Kidney glomerular epithelial cell (primary cell): ENCODE measurements at places on chromosomes 13 and 19.

GRCh38 chr13:36370108-36370429 lies 23.9 kb upstream of the SPART start:
- DNase-seq, result no peak

- no peak for DNase-seq
Measured at GRCh38 chr19:7191946-7192691, 102.1 kb downstream of the INSR start.

DNA sequence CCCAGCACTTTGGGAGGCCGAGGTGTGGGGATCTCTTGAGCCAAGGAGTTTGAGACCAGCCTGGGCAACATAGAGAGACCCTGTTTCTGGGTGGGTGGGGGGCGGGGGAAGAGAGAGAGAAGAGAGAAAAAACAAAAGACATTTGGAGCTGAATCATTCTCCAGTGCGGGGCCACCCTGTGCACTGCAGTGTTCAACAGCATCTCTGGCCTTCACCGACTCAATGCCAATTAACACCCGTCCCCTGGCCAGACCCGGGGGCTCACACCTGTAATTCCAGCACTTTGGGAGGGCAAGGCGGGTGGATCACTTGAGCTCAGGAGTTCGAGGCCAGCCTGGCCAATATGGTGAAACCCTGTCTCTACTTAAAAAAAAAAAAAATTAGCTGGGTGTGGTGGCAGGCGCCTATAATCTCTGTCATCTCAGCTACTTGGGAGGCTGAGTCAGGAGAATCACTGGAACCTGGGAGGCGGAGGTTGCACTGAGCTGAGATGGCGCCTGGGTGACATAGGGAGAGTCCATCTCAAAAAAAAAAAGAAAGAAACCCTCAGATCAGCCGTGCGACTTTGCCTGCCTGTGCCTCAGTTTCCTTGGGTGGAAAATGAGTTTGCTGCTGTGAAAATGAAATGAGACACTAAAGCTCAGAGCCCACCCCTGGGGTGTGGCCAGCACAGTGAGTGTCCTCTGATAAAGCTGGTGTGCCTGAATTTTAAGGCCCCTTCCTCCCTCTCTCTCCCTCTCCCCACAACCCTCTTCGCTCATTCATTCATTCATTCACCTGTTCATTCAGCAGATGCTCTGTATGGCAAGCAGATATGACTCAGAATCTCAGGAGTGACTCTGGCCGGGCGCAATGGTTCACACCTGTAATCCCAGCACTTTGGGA lies 6.4 kb downstream of the KLF2 start:
- no peak for DNase-seq

DNA sequence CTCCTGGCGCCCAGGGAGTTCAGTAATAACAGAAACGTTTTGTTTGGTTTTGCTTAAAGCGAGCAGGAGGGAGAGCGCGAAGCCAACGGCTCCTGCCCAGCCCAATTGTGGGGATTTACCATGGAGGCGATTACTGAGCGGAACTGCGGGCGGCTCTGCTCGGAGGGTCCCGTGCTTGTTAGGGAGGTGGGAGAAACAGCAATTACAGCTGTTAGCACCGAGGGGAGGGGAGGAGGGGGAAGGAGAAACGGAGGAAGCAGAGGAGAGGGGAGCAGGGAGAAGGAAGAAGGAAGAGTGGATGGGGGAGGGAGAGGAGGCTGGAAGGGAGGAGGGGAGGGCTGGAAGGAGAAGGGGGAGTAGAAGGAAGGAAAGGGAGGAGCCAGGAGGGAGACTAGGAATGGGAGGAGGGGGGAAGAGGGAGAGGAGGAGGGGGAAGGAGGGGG lies 7.7 kb upstream of the ONECUT3 start:
- DNase-seq, result no peak

DNA sequence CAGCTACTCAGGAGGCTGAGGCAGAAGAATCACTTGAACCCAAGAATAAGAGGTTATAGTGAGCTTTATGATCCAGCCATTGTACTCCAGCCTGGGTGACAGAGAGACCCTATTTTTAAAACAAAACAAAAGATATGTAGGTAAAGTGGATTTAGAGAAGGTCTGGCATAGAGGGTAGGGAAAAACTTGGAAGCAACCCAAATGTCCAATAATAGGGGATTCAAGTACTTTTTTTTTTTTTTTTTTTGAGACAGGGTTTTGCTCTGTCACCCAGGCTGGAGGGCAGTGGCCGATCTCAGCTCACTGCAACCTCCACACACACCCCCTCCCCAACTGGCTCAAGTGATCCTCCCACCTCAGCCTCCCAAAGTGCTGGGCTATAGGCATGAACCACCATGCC lies 5.8 kb upstream of the PAK4 start:
- no peak for DNase-seq

DNA sequence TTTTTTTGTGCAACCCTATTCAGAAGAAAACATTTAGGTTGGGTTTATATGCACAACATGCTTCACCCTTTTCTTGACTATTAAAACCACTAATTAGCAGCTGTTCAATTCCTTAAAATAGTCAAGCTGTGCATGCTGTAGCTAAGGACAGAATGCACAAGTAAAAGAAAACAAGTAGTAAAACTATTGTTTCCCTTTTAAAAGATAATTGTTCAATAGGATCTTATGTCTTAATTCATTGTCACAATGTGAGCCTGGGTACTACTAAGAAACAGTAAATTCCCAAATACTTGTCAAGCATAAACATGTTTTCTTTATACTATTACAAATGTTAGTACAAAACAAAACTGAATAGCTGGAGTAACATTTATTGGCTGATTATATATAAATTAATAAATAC lies 32.6 kb upstream of the MIR17HG start:
- DNase-seq, result no peak

- DNase-seq, result peak; percentile 39
Measured at GRCh38 chr13:33441015-33441414, 155.5 kb upstream of the STARD13 start.

- DNase-seq, result no peak
Measured at GRCh38 chr19:55379174-55379573, 2.5 kb downstream of the TMEM190 start.

- no peak for DNase-seq
Measured at GRCh38 chr13:98467263-98467985, 109.5 kb downstream of the STK24 start.

DNA sequence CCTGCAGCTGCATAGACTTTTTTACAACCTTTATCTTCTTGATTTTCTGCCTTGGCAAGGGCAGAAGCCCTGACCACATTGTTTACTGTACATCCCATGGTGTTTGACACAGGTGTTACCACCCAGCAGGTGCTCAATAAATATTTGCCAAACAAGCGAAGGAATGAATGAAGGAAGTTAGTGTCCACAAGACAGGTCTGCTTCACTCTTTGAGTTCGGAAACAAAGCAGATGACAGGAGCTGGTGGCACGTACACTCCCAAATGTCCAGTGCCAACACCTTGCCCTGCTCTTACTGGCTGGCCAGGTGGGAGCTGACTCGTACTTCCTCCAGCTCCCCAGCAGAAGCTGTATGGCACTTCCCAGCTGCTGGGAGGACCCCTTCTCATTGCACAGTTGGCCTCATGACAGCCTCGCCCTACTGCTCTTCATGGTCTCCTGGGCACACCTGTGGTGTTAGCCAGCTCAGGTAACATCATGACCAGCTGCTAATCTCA lies 22.0 kb upstream of the MUC16 start:
- DNase-seq, result no peak

GRCh38 chr13:27595055-27595811 lies 25.1 kb downstream of the LNX2 start:
- no peak for DNase-seq

DNA sequence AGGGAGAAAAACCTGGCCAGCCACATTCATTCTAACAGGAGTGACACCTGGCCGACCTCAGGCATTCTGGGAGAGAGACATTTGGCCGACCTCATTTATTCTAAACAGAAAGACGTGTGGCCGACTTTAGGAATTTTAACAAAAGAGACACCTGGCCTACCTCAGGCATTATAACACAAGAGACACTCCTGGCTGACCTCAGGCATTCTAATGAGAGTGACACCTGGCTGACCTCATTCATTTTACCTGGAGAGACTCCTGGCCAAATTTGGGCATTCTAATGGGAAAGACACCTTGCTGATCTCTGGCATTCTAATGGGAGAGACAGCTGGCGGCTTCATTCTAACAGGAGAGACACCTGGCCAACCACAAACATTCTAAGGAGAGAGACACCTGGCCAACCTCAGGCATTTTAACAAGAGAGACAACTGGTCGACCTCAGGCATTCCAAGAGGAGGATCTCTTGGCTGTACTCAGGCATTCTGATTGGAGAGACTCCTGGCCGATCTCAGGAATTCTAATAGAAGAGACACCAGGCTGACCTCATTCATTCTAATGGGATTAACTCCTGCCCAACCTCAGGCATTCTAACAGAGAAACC lies 1353.9 kb downstream of the UQCRFS1 start:
- DNase-seq, result no peak

DNA sequence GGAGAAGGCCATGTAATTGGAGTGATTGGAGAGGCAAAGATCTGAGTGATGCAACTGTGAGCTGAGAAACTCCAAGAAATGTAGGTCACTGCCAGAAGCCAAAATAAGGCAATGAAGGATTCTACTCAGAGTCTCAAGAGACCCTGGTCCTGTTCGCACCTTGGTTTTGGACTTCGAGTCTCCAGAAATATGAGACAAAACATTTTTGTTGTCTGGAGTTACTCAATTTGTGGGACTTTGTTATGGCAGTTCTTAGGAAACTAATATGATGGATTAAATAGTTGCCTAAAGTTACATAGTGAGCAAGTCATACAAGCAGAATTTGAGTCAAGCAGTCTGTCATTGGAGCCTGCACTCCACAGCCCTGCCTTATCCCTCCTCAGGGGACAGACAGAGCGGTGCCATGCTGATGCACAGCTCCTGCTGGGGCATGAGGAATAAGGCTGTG lies 104.2 kb downstream of the ITGBL1 start:
- no peak for DNase-seq

DNA sequence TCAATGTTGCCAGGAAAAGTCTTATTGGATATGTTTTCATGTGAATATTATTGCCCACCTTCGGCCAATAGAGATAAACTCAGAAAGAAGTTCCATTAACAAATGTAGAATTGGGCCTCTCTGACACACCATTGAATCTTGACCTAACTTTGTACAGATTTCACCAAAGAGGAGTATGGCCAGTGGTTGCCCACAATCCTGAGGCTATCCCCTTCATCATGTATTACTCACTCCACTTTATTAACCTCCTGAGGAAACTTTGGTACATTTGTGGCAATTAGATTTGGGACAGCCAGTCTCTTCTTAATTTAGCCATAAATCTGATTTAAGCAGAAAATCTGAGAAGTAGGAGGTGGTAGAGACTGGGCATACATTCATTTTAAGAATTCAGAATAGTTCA lies 53.3 kb upstream of the POSTN start:
- no peak for DNase-seq

DNA sequence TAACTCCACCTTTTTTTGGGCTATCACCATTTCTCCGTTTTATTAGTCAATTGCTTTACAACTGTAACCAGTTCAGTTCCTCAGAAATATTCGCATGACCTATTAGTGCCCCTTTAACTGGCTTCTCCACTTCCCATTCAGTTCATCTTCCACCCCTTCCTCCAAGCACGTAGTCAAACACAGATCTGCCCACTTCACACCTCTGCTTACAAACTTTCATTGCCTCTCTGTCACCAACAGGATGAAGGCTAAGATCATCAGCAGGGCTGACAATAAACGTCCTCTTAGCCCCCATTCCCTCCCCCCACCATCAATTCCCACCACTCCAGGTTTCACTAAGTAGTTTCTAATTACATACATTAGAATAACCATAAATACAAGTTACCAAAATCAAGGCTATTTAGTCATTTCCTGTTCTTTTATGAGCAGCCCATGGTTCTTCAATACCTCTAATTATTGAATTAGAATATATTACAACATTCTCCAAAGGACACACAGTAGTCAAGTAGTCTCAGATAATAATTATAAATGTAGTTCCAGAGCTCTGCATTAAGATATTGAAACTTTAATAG lies 95.7 kb downstream of the SPRY2 start:
- no peak for DNase-seq

DNA sequence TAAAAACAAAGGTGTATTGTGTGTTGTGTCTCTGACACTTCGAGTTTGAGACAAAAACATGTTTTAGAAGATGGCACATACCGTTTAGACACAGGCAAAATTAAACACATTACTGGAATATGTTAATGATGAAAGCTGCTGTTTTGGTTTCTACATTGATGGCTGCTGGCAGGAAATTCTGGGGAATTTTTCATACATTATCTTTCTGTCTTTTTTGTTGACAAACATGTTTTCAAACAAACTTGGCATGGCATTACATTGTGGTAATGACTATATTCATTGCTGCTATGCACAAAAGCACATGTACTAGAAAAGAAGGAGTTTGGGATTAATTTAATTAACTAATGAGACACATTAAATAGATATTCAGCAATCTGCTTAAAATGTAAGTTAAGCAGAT lies 1187.6 kb downstream of the OLFM4 start:
- DNase-seq, result no peak

DNA sequence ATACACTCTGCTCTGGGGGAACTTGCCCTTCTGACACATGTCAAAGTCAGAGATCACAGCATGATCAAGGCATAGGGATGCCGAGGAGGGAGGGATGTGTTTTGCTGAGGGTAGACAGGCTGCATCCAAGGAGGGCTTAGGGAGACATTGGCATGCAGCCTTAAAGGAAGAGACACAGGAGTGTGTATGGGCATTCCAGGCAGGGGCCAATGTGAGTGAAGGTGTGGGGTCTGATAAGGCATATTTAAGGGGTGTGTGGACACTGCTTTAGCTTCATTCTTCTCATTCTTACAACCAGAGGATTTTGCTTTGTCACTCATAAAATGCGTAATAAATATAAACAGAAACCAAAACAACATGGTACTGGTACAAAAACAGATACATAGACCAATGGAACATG lies 193.4 kb downstream of the RGCC start:
- DNase-seq, result no peak

GRCh38 chr19:16585808-16586476 lies 13.7 kb upstream of the SLC35E1 start:
- no peak for DNase-seq

DNA sequence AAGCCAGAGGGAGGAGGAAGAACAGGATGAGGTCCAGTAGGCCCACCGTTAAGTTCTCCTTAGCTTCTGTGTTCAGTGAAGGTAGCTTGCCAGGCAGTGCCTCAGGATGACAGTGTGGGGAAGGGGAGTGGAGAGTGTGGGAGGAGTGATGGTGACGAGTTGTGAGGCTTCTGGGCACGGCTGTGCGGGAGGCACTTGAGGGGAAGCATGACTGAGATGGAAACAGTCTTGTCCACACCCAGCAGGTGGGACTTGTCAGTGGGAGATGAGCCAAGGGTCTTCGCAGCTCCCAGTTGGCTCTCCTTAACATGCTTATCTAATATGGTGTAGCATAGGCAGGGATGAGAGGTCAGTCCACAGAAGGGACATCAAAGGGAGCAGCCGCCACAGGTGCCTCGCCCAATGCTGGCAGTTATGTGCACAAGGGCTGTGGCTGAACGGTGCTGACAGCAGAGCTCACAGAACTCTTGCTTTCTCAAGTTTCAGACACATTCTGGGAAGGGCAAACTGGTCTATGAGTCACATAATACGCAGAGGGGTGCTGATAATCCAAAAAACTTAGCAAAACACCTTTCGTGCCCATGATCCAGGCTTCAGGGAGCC lies 47.5 kb downstream of the OXGR1 start:
- no peak for DNase-seq
